ENCODE measurements at places on chromosomes 7 and 10. TPM values are rescaled to one million over a fixed set of nuclear protein-coding genes. Genes with fewer than 3 reads are reported as not detected.

GRCh38 chr7:95871075-95871848, 98.9 kb downstream of the DYNC1I1 start:
- H3K4me3 ChIP-seq, result no peak overlapping the region
- H3K27ac ChIP-seq, result no peak overlapping the region
- H3K27me3 ChIP-seq, result no peaks in the 10 kb centered on the region
- DNase-seq, result peak; percentile 63

Gene FAM25A
- 11.4 TPM for total RNA-seq

DNA sequence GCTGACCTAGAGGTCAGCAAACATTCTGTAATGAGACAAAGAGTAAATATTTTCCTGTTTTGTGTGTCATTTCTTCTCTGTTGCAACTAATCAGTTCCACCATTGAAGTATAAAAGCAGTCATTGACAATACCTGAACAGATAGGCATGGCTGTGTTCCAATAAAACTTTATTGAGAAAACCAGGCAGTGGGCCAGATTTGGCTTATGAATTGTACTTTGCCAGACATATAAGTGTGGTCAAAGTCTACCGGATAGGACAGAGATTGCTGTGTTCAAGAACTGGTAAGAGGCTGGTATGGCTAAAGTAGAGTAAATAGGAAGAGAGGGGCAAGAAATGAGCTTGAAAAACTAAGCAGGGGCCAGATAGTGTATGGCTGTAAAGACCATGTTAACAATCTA, 38.3 kb upstream of the TAC1 start:
- H3K27me3 ChIP-seq, result no peaks in the 10 kb centered on the region
- no peak overlapping the region for H3K27ac ChIP-seq
- H3K4me1 ChIP-seq, result no peaks in the 10 kb centered on the region
- no peaks in the 10 kb centered on the region for H3K36me3 ChIP-seq
- no peak overlapping the region for H3K4me3 ChIP-seq
- no peak for DNase-seq

- H3K27ac ChIP-seq, result no peak overlapping the region
- no peaks in the 10 kb centered on the region for H3K27me3 ChIP-seq
- H3K4me1 ChIP-seq, result peaks cover 14% of the 10 kb centered on the region
- H3K36me3 ChIP-seq, result no peaks in the 10 kb centered on the region
- DNase-seq, result no peak
- H3K4me3 ChIP-seq, result peak overlapping the region; percentile 91
These were observed 664 bp upstream of the C10orf88 start for GRCh38 chr10:122954731-122955050.

- no peak overlapping the region for H3K27ac ChIP-seq
- no peaks in the 10 kb centered on the region for H3K27me3 ChIP-seq
- H3K4me3 ChIP-seq, result no peak overlapping the region
- DNase-seq, result no peak
- H3K36me3 ChIP-seq, result no peaks in the 10 kb centered on the region
These were observed 103.1 kb upstream of the PARD3 start for GRCh38 chr10:34918060-34918775.

Gene SLC13A1
- not detected for total RNA-seq

- no peaks in the 10 kb centered on the region for H3K27me3 ChIP-seq
- no peak overlapping the region for H3K4me3 ChIP-seq
- no peaks in the 10 kb centered on the region for H3K36me3 ChIP-seq
- no peak overlapping the region for H3K27ac ChIP-seq
- H3K4me1 ChIP-seq, result peaks cover 5% of the 10 kb centered on the region
- no peak for DNase-seq
These were observed 11.8 kb upstream of the PDCD4 start for GRCh38 chr10:110859973-110860376.

Gene CPVL
- total RNA-seq, result 14.7 TPM

- H3K27ac ChIP-seq, result no peak overlapping the region
- no peak overlapping the region for H3K4me3 ChIP-seq
- no peaks in the 10 kb centered on the region for H3K27me3 ChIP-seq
- no peaks in the 10 kb centered on the region for H3K36me3 ChIP-seq
- peaks cover 25% of the 10 kb centered on the region for H3K4me1 ChIP-seq
These were observed 3.9 kb downstream of the ATXN7L1 start for GRCh38 chr7:105872491-105872890.

DNA sequence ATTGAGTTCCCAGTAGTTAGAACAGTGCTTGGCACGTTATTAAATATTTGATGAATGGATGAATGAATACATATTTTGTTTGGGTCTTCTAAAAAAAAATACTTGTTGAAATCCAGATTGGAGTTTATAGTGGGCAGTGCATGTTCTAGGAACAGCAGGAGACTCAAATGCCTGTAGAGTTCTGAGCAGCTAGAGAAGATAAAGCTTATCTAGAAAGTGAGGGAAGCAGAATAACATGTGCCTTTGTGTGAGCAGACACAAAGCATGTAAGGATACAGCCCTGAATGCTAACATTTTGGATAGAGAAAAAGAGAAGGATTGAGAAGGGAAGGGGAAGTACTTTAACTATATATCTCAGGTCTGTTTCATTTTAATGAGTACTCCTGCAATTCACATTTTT, 71.9 kb downstream of the SRI start:
- H3K27me3 ChIP-seq, result no peaks in the 10 kb centered on the region
- no peaks in the 10 kb centered on the region for H3K4me1 ChIP-seq
- H3K27ac ChIP-seq, result no peak overlapping the region
- H3K4me3 ChIP-seq, result no peak overlapping the region

GRCh38 chr10:94062611-94063010, 68.9 kb downstream of the PLCE1 start:
- H3K27me3 ChIP-seq, result no peaks in the 10 kb centered on the region
- H3K4me3 ChIP-seq, result no peak overlapping the region
- peaks cover 12% of the 10 kb centered on the region for H3K4me1 ChIP-seq
- no peaks in the 10 kb centered on the region for H3K36me3 ChIP-seq
- no peak overlapping the region for H3K27ac ChIP-seq
- DNase-seq, result no peak

DNA sequence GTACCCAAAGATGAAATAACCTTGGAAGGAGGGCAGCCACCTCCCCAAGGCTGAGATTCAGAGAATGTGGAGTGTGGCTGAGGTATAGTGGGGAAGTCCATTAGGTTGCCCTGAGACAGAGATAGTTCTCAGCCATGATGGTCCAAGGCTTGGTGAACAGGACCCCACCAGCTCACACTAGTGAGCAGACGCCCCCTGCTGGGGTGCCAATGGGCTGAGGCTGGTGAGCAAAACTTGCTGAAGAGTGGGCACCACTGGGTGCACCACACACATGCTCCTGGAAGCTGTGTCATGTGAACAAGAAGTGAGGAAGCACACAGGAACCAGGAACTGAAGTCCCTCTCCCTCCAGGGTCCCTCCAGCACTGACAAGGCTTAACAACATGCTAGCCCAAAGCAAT, 8.9 kb downstream of the FBXL13 start:
- no peak overlapping the region for H3K27ac ChIP-seq
- no peak overlapping the region for H3K4me3 ChIP-seq
- H3K36me3 ChIP-seq, result no peaks in the 10 kb centered on the region
- no peaks in the 10 kb centered on the region for H3K27me3 ChIP-seq
- DNase-seq, result peak; percentile 62
- peaks cover 6% of the 10 kb centered on the region for H3K4me1 ChIP-seq

Gene SUN3
- total RNA-seq, result not detected

Gene CALD1
- 22.1 TPM for total RNA-seq

- no peak overlapping the region for H3K27ac ChIP-seq
- H3K27me3 ChIP-seq, result no peaks in the 10 kb centered on the region
- H3K36me3 ChIP-seq, result no peaks in the 10 kb centered on the region
- peaks cover 7% of the 10 kb centered on the region for H3K4me1 ChIP-seq
These were observed 126.4 kb upstream of the FZD1 start for GRCh38 chr7:91137788-91138368.

DNA sequence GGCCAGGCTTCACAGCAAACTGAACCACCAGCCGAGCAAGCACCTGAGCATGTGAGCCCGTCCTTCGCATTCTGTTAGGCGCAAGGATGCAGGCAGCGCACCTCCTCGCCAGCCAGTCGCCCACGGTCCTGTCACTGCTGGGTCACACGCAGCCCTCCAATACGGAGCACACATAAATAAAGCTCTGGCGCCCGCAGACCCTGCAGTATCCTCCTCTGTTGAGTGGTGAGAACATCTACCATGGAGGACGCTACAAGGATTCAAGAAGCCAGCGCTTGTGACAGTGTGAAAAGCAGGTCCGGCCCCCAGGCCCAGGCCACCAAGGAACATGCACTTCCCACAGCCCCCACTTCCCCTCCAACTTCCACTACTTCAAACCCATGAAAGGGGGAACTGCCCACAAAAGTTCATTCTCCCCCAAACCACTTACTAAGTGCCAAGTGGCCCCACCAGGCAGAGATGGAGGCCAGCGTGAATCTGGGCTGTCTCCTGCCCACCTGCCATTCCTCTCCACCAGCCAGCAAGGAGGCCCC, 34.8 kb downstream of the VOPP1 start:
- no peaks in the 10 kb centered on the region for H3K27me3 ChIP-seq
- H3K27ac ChIP-seq, result no peak overlapping the region
- no peak overlapping the region for H3K4me3 ChIP-seq
- peaks cover 29% of the 10 kb centered on the region for H3K4me1 ChIP-seq
- DNase-seq, result no peak
- H3K36me3 ChIP-seq, result no peaks in the 10 kb centered on the region

Gene ANKRD16
- 4.9 TPM for total RNA-seq

Gene KCNIP2
- total RNA-seq, result 1.5 TPM

All from PC-3 (cell line).